ENCODE measurements at places on chromosomes 7 and 10.

DNA sequence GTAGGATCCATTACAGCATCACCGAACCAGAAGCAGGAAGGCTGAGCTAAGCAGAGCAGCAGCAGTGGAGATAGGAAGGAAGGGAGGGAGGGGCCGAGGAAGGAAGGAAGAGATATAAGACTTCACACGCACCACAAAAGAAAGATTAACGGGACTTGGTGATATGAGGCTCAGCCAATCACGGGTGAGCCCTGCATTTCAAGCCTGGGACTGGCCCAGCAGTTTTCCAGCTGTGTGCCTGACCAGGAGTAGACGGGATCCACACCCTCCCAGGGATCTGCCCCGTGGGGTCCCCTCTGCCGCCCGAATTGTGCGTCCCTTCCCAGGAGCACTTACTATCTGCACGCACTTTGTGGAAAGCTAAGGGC, 16.2 kb downstream of the ATG9B start:
- DNase-seq = peak; percentile 19

DNA sequence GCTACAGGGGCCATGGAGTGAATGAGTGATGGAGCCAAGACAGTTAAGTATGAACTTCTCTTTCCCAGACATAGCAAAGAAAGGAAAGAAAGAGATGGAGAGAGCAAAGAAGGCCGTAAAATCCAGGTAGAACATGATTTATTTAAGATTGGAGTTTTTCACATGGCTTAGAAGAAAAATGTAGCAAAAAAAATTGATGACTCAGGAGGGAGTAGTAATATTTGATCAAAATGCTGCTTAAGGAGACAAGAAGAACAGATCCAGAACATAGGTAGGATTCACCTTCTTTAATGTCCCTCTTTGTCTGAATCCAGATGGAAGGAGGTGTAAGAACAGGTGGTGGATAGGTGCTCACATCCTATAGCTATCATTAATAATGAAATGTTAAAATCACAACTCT, 51.0 kb upstream of the GLCCI1 start:
- DNase-seq = no peak

- DNase-seq = no peak
These were observed 146.7 kb upstream of the TMEM196 start for GRCh38 chr7:19920166-19920565.

- peak; percentile 73 for DNase-seq
These were observed 20.7 kb upstream of the ZMIZ1 start for GRCh38 chr10:79047875-79048638.

- DNase-seq = no peak
These were observed 115.4 kb downstream of the MLLT10 start for GRCh38 chr10:21649454-21649872.

DNA sequence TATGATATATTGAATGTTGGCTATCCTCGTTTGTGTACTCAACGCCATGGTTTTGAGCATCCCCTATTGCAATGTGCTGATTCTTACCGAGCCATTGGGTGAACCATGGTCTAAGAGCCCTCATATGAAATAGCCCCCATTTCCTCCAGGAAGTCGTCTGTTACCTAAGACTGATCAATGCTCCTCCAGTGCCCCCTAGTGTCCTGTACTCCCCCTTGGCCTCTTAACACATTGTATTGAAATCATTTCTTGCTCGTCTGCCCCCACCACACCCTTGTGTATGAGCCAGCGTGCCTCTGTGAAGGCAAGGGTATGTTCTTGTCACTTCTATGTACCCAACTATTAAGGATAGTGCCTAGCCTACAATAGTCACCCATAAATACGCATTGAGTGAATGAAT, 11.2 kb upstream of the SLC35B4 start:
- DNase-seq = peak; percentile 14

DNA sequence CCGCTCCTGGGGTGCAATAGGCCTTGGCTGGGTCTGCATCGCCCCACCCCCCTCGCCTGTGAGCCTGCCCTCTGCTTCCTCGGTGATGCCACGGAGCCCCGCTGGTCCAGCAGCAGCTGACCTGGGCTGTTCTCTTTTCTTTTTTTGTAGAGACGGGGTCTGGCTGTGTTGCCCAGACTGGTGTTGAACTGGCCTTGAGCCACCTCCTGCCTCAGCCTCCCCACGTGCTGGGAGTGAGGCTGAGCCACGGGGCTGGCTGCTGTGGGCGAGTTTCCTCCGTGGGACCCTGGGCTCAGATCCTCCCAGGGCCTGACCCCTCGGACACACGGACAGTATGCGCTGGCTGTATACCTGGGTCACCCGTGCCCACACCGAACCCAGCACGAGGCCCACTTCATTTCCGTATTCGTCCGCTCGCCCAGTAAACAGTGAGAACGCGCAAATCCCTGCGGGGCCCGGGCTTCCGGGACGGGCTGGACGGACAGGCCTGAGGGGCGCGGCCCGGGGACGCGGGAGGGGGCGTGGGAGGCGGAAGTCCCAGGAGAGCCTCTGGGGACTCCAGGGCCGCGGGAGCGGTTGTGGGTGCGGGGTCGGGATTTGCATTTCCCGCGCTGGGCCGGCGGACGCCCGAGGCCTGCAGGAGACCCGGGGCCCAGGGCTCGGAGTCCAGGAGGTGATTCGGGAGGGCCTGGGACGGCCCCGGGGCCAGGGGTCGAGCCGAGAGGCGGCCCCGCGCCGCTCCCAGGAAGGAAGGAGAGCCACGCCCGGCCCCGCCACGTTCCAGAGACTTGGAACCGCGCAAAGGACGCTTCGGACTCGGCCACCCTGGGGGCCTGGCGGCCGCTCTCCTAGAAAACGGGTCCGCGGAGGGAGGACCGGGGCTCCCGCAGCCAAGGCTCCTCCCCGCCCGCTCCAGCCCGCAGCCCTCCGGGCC, 57.7 kb upstream of the DNAJB6 start:
- no peak for DNase-seq

GRCh38 chr7:112997831-112998230, 88.8 kb downstream of the GPR85 start:
- DNase-seq = no peak

DNA sequence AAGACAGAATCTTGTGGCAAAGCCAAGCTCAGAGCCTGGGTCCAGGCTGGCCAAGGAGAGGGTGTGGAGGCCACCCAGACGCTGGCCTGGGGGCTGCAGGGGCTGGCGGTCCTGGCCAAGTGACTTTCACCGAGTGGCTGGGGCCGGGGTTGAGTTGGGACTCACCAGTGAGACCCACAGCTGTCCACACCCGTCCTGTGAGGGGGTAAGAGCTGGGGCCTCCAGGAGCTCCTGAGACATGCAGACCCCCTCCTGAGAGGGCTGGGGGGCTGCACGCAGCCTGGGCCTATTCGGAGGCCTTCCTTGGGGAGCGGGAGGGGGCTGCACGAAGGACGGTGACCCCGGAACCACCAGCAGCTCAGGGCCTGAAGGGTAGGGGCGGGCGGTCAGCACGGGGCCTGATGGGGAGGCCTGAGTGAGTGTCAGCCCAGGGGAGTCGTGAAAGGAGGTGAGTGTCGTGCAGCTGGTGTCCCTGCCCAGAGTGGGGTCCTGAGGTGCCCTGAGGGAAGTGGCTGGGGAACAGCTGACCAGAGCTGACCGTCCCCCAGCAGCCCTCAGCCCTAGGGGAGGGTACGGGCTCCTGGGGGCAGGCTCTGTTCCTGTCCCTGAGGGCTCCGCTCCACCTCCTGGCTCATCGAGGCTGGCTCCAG, 100.9 kb downstream of the FOXL3 start:
- DNase-seq = no peak

- no peak for DNase-seq
These were observed 260.4 kb downstream of the SEMA3A start for GRCh38 chr7:83934118-83934734.

GRCh38 chr7:2093215-2093842, 139.4 kb downstream of the MAD1L1 start:
- no peak for DNase-seq

- DNase-seq = no peak
These were observed 2.1 kb downstream of the RET start for GRCh38 chr10:43078986-43079273.

GRCh38 chr10:131902691-131903090, 1.9 kb downstream of the PPP2R2D start:
- no peak for DNase-seq

GRCh38 chr7:97006816-97007582, 1.6 kb downstream of the DLX6 start:
- DNase-seq = no peak

DNA sequence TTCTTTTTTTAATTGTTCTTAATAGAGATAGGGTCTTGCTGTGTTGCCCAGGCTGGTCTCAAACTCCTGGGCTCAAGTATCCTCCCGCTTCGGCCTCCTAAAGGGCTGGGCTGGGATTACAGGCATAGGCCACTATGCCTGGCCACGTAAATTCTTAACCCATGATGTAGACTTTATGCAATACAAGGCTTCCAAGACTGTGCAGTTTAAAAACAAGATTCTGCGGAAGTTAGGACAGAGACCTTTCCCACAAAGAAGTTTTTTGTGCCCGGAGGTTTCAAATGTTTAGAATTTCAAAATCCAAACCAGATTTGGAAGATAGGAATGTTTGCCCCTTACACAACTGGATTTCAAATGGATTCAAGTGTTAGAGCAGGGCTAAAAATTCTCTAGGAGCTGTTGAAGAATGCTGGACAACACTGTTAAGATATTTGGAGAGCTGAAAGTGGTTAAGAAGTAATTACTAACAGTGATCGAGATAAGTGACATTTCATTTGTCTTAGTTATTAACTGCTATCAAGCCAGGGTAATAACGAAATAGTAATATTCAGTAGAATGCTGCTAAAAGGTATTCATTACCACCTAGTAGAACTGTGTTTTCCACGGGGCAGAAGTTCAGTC, 7.4 kb downstream of the APBB1IP start:
- no peak for DNase-seq

DNA sequence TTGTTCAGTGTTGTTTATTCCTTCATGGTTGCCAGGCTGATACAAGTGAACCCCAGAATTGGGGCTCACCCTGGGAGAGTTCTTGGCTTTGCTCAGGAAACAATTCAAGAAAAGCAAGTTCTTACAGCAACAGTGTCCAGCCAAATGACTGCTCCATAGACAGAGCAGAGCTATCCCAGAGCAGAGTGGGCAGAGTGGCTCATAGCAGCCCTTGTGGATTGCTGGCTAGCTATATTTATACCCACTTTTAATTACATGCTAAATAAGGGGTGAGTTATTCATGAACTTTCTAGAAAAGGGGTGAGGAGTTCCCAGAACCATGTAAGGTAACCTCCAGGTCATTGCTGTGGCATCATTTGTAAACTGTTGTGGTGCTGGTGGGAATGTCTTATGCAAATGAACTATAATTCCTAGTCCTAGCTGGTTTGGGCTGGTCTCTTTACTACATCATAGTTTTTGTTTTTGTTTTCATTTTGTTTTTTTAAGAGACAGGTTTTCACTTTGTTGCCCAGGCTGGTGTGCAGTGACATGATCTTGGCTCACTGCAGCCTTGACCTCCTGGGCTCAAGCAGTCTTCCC, 59.9 kb upstream of the HBP1 start:
- no peak for DNase-seq

DNA sequence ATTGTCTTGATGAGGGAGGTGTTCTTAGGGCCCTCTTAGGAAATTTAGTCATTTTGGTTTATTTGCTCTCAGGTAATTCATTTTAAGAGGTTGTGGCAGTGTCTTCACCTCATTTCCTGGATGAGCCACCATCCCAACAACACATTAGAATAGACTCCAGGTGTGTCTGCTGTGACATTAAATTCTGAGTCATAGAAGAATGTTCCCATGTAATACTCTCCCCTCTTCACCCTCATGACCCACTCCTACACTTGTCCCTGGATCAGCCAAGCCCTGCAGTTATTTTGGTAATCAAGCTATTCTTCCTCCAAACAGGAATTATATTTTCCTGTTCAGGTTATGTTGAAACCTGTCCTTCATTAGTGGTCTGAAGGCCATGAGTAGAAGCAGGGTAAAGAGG, 944.1 kb downstream of the SORCS3 start:
- no peak for DNase-seq

- DNase-seq = no peak
These were observed 10.6 kb upstream of the MAGI2 start for GRCh38 chr7:79464051-79464450.

- no peak for DNase-seq
These were observed 247.4 kb upstream of the PODXL start for GRCh38 chr7:131803816-131804215.

- no peak for DNase-seq
These were observed 1.4 kb downstream of the CHST3 start for GRCh38 chr10:71965623-71966022.

- no peak for DNase-seq
These were observed 155.0 kb downstream of the SKAP2 start for GRCh38 chr7:26709210-26709990.

DNA sequence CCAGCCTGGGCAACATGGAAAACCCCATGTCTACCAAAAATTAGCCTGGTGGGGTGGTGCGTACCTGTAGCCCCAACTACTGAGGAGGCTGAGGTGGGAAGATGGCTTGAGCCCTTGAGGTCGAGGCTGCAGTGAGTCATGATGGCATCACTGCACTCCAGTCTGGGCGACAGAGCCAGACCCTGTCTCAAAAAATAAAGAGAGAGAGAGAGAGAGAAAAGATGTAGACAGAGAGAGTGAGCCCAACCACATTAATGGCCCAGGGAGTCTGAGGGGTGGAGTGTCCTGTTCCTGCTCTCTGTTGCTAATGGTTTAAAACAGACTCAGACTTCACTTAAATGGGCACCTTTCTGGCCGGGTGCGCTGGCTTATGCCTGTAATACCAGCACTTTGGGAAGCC, 455.7 kb upstream of the GALNT17 start:
- DNase-seq = no peak

DNA sequence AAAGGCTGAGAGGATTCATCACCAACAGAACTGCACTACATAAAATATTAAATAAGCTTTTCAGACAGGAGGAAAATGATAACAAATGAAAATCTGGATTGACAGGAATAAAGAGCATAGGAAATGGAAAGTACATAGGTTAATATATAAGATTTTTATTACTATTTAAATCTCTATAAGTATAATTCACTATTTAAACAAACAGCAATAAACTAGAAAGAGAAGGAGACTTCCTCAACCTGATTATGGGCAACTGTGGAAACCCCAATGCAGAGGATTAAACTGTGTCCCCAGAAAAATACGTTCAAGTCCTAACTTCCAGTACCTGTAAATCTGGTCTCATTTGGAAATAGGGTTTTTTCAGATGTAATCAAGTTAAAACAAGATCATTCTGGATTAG, 14.8 kb upstream of the ASL start:
- DNase-seq = no peak

DNA sequence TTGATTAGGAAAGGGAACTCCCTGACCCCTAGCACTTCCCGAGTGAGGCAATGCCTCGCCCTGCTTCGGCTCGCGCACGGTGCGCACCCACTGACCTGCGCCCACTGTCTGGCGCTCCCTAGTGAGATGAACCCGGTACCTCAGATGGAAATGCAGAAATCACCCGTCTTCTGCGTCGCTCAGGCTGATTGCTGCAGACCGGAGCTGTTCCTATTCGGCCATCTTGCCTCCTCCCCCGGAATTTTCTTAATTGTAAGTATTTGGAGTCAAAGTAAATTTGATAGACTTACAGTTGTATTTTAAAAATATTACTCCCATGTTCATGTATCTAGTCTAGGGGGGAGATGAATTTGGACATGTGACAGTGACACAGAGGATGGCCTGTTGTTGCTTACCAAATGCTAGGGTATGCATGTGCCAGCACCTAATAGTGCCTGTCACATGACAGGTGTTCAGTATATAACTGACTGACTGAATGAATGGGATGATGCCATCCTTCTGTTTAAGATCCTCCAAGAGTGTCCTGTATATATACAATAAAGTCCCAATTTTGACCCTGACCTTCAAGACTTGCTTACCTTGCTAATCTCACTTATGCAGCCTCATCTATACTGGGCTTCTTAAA, 42.0 kb upstream of the ICA1 start:
- no peak for DNase-seq
